ENCODE measurements at places on chromosomes 3 and 15.
A peak's percentile ranks its signal among the peaks of the same experiment; 100 is the strongest.

GRCh38 chr15:63382966-63383710, 1.5 kb upstream of the CA12 start:
- no peak for DNase-seq

GRCh38 chr3:46867550-46867898, 4.3 kb upstream of the MYL3 start:
- no peak for DNase-seq

DNA sequence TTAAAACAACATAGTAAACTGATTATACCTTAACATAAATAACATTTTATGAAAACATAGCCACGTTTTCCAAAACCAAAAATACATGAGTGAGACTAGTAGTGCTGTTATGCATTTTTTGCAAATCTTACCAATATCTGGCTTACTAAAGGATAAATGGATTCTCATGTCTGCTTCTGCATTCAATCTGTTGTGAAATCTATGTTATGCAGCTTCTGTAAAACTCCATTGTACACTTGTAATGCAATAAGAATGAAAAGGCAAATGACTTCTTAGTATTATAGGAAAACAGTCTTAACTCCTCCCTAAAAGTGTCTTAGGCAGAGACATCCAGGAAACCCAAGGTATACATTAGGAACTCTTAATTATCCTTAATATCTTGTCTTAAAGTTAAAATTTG, 330.9 kb upstream of the THBS1 start:
- DNase-seq = no peak

DNA sequence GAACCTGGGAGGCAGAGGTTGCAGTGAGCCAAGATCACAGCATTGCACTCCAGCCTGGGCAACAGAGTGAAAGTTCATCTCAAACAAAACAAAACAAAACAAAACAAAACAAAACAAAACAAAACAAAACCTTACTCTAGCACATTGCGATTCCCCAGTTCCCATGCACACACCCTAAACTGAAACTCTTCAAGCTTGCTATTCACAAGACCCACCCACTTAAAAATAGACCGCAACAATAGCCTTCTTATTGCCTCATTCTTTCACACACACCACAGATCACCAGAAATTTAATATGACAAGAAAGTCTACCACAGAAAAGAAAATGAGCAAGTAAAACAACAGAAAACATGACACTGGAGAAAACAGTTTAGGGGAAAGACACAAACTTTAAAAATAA, 598.4 kb downstream of the FHIT start:
- no peak for DNase-seq

GRCh38 chr15:37004373-37004869, 95.9 kb downstream of the MEIS2 start:
- no peak for DNase-seq

GRCh38 chr3:195033531-195034091, 237.3 kb downstream of the XXYLT1 start:
- DNase-seq = no peak

GRCh38 chr3:42713747-42714146, 11.1 kb upstream of the HHATL start:
- no peak for DNase-seq

GRCh38 chr3:177131927-177132636, 65.2 kb downstream of the TBL1XR1 start:
- no peak for DNase-seq

DNA sequence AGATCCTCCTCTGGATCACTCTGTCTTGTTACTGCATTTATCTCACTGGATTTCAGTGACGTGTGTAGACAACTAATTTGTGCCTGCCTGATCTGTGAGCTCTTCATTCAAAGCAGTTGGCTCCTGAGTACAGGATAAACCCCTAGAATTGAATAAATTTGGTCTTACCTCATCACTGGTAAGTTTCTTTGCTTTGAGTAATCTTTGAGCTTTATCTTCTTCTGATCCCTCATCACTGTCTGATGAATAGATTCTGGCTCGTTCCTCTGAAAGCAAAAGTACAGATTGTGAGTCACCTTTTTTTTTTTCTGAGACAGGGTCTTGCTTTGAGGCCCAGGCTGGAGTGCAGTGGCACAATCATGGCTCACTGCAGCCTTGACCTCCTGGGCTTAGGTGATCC, 24.5 kb downstream of the LEO1 start:
- DNase-seq = no peak

DNA sequence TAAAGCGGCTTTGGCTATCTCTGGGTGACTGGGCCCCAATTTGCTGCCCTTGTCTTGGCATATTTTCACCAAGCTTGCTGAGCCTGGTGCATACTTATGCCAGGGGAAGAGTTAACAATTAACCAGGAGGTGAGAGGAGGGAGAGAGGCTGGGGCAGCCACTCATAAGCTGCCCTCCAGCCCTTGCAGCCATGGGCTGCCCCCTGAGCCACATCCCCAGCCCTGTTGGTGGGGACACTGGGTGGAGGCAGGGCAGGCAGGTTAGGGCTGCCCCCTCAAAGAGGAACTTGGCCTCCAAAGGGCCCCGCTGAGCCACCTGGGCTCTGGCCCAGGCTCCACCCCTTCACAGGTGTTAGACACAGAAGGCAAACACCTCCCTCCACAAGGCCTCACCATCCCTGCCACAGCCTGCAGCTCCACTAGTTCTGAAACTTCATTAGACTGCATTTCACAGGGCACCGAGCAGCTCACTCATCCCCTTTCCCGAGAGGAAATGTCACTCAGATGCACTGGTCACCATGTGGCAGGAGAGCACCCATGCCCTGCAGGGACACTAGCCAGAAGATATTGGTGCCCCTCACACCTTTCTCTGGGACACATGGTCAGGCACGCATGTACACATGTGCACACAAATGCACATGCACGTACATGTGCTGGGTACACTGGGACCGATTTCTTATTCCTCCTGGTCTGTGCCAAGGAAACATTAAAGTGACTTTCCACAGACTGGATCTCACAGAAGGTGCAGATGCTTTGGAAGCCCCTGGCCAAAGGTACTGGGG, 20.2 kb downstream of the AMOTL2 start:
- DNase-seq = no peak

DNA sequence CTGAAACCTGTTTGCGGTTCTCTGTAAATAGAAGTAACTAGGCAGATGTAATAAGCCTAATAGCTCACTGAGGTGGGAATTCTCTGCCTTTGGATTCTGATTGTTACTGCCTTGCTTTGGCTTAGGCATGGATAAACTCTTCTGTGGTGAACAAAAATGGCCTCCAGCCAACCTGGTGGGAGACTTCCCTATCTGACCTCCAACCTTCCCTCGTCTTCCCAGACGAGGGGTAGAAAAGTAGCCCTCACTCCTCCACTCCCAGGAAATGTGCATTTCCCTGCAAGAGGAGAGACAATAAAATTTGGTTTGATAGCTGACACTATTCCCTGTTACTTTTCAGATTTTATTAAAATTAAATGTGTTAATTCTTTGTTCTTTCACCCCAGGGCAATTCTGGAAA, 606 bp upstream of the CD96 start:
- no peak for DNase-seq

DNA sequence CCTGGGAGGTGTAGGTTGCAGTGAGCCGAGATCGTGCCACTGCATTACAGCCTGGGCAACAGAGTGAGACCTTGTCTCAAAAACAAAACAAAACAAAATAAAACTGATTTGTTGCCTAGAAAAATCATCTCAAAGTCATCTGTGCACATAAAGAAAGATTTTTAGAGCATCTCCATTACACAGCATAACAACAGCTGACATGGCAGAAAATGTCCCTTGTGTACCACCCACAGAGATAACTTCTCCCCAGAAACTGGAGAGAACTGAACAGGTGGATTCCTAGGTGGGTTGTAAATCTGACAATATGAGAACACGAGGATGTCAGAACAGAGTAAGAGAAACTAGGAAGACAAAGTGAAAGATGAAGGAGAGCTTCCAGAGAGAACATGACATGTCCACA, 207.5 kb downstream of the SLC9A9 start:
- no peak for DNase-seq

GRCh38 chr15:77659350-77660321, 26.9 kb upstream of the LINGO1 start:
- DNase-seq = peak; percentile 95

DNA sequence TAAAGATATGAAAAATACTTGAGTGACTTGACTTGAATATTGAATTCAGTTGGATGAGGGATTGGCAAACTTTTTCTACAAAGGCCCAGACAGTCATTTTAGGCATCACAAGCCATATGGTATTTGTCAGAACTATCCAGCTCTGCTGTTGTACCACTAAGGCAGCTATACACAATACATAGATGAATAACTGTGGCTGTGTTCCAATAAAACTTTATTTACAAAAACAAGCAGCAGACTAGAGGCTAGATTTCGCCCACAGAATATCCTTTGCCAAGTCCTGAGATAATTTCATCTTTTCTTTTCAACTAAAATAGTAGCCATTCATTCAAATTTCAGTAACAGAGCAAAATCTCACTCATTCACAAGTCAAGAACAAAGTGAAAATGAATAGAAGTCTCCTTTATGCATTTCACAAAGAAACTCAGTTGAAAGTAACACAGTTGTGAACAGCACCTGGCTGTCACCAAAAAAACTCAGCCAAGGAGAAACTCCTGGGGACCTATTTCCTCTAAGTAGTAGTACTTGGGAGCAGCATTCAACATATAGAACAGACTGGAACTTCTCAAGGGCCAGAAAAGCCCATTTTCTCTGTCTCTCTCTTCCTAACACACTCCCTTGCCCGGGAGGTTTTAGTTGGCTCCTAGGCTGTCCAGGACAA, 56.3 kb downstream of the OSBPL10 start:
- DNase-seq = no peak

- DNase-seq = peak; percentile 60
Observed at GRCh38 chr3:172201136-172201869, 161.9 kb downstream of the FNDC3B start.

- DNase-seq = peak; percentile 90
Observed at GRCh38 chr3:9704347-9705322, 1.0 kb downstream of the CPNE9 start.

GRCh38 chr15:29805043-29805707, 17.1 kb downstream of the TJP1 start:
- DNase-seq = no peak

DNA sequence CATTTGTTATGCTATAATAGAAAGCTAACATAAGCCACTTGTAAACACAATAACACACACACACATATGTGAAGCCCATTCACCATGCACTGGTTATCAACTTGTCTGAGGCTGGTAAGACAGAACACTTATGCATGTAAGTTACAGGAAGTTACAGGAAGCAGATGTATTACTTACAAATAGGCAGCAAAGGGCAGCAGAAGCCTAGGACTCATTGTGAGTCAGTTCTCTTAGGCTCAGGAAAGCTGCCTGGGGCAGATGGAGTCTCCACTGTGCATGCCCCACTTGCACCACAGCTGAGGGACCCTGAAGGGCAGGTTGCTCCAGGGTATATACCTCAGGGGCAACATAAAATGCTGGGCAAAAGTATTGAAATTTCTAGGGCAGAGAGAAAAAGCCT, 748.8 kb upstream of the CCDC54 start:
- DNase-seq = no peak

DNA sequence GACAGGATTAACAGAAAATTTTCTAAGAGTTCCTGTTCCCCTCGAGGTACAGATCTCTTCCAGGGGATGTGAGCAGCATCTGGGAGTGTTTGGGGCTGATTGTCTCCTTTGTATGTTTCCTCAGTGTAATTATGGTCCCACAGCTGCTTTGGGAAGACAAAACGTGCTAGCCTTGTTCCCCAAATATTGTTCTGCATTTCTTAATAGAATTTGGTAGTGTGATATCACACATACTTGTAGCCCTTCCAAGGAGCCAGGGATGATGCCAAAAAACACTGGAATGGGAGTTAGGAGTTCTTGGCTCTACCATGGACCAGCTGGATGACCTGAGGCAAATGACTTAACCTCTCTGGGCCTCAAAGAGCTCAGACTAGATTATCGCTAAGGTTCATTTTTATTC, 19.0 kb upstream of the AGBL1 start:
- DNase-seq = no peak

GRCh38 chr3:192866804-192867203, 50.9 kb downstream of the MB21D2 start:
- no peak for DNase-seq

GRCh38 chr3:3288255-3288654, 108.8 kb upstream of the CRBN start:
- no peak for DNase-seq

DNA sequence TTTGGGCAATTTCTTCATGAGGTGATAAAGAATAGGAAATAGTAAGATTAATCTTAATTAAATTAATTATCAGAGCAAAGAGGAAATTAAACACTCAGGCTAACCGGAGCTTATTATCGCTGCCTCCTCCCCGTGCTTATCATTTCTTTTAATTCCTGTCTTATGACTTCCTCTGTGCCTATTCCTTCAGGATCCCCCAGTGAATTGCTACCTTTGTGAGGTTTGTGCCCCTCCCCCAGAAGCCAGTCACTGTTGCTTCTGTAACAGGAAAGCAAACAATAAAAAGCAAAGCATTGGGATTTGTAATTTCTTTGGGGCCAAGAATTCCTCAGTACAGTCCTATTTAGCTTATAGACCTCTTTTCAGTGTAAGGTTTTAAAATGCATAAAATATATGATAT, 164.5 kb downstream of the CADPS start:
- no peak for DNase-seq

- DNase-seq = peak; percentile 26
Observed at GRCh38 chr15:62094388-62094787, 27.6 kb downstream of the C2CD4A start.

GRCh38 chr3:25041871-25042584, 386.0 kb upstream of the RARB start:
- DNase-seq = no peak

DNA sequence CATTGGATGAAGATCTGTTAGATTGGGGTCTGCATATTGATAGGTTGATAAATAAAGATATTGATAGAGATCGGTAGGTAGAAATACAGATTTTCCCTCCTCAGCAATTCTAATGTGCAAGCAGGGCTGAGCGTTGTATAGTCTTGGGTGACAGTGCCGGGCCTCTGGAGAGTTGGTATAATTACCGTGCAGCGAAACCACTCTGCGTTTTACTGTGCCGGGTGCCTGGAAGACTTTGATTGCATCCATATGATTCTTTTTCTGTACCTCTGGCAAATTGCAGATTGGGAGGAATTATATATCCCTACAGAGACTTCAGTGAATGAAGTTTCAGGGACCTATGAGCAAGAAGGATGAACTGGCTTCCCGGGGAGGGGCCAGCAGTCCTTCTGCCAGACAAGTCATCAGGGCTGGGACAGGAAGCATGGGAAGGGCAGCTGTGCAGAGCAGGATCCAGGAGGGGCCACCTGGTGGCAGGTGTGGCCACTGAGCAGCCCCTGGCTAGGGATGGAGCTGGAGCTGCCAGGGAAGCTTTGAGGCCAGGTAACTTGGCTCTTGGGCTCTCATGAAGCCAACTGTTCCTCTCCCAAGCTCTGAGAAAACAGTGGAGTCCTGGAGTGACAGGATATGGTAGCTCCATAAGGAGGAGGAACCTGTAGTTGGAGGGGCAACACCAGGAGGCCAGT, 132.5 kb downstream of the APBA2 start:
- no peak for DNase-seq
